ENCODE measurements at places on chromosomes 1 and 21.
A peak's percentile ranks its signal among the peaks of the same experiment; 100 is the strongest.

DNA sequence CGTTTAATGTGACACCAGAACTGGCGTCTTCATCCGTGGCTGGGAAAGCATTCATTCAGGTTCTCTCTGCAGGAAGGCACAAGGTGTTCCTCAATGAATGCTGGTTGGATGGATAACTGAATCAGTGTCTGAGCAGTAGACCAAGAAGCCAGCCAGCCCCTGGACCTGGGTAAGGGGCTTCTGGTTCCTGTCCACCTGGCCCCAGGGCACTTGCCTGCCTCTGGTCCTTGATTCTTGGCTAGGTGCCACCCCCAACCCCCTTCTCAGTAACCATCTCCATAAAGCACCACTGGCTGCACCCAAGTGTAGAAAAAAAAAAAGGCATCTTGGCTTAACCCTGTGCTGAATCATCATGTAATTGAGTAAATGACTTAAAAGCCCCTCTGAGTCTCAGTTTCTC, 59.1 kb downstream of the KCND3 start:
- no peak for DNase-seq

- DNase-seq = no peak
Observed at GRCh38 chr1:57026624-57027354, 61.0 kb upstream of the C8B start.

GRCh38 chr1:105934806-105935205, 1121.7 kb upstream of the PRMT6 start:
- no peak for DNase-seq

DNA sequence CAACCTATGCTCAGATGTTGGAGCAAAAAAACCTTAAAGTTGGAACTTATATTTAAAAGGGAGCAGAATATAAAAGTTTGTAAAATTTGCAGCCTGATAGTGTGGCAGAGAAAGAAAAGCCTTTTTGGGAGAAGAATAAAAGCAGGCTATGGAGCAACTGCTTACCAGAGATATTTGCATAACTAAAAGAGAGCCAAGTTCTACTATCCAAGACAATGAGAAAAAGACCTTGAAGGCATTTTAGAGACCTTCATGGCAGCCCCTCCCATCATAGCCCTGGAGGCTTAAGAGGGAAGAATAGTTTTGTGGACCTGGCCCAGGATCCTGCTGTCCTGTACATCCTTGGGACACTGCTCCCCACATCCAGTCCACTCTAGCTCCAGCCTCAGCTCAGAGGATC, 312.5 kb upstream of the ZRANB2 start:
- DNase-seq = no peak

DNA sequence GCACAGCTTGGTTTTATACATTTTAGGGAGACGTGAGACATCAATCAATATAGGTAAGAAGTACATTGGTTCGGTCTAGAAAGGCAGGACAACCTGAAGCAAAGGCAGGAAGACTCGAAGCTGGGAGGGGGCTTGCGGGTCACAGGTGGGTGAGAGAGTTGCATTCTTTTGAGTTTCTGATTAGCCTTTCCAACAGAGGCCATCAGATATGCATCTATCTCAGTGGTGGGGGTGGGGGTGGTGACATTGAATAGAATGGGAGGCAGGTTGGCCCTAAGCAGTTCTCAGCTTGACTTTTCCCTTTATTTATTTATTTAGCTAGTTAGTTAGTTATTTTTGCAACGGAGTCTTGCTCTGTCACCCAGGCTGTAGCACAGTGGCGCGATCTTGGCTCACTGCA, 85.6 kb downstream of the WDR4 start:
- DNase-seq = no peak

GRCh38 chr21:32184485-32184884, 94.4 kb downstream of the MIS18A start:
- no peak for DNase-seq

DNA sequence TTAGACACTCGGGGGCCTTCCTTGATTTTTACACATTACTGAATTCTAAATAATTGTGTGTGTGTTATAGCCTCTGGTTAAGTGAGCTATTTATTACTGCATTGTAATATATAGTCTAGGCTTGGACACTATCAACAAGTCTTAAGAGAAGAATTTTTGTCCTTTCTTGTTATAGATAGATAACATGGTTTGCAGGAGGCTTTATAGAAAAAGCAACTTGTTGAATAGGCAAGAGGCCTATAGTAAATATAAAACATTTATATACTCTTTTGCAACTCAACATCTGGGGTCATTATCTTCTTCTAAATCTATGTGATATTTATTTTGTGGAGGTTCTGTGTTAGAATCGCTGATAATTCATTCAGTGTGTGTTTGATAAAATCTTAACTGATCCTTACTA, 293.8 kb downstream of the NFIA start:
- DNase-seq = no peak

GRCh38 chr1:158146739-158147138, 34.0 kb upstream of the CD1D start:
- DNase-seq = no peak

GRCh38 chr1:106178791-106179190, 877.7 kb upstream of the PRMT6 start:
- DNase-seq = no peak

DNA sequence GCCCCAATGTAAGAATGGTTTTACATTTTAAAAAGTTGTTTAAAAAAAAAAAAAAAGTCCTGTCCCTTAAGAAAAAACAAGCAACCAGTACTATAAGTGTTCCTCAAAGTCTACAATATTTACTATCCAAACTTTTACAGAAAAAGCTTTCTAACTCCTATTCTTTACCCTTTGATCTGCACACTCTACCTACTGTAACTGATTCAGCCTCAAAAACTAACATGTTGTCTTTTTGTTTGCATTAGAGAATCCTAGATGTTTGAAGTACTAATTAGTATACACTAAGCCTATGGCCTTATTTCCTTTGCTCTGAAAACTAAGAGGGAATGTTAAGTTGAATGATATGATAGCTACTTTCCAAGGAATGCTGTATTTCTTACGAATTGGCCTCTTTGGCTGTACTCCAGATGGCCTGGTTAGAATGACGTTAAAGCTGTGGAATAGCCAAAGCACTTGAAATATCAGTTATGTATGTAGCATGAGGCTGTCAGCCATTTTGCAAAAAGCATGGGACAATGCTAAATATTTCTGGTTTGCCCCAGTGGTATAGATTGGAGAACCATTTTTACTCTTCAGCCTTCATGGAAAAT, 234.8 kb downstream of the GPR52 start:
- no peak for DNase-seq

- no peak for DNase-seq
Observed at GRCh38 chr1:50978144-50978851, 8.3 kb downstream of the CDKN2C start.

GRCh38 chr1:179082333-179082998, 596 bp downstream of the TOR3A start:
- no peak for DNase-seq

DNA sequence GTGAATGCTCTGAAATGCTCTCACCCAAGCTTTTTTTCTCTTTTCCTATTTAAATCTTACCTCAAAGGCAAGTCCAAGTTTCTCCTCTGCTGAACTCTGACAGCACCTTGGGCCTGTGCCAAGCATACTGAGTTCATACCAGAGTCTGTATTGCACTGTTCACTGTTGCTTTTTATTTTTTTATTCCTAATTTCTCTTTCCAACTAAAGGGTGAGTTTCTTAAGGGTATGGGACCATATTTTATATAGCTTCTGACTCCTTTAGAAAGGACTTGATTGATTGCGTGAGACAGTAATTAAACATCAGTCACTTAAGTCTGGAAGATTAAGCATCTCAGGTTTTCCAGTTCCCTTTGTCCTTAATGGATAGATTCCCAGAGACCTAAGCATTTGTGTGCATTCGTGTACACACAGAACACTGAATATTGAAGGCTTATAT, 69.9 kb downstream of the CACHD1 start:
- no peak for DNase-seq

DNA sequence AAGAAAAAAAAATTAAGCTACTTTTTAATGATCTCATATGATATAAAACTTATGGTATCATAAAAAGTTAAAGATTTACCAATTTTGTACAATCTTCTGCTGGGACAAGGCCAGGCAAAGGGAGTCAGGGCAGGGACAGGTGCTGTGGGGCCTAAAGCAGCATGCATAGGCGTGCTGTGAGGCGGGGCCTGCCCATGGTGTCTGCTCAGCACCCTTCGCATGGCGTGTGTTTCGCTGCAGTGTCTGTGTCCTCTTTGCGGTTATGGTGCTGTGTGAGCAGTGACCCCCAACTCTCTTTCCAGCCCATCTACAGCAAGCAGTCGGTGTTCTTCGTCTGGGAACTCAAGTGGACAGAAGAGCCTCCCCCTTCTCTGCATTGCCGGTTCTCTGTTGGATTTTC, 13.4 kb upstream of the PWP2 start:
- no peak for DNase-seq

DNA sequence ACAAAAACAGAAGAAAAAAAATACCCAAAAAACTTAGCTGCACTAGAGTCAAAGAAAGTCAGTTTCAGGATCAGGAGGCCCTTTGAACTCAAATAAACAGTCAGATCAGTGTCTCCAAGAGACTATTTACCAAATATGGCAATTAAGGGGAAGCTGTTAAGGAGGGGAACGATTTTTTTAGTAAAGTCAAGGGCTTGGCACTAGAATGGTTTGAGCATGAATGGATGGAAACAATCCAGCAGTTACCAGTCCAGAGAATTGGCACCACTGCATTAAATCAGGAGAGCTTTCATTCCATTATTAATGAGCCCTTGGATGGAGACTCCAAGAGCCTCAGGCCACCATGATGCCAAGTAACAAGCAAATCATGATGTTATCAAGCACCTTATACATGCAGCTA, 7.2 kb downstream of the TRAPPC3 start:
- no peak for DNase-seq

GRCh38 chr1:98962156-98962555, 42.5 kb downstream of the PLPPR5 start:
- no peak for DNase-seq

GRCh38 chr21:18148401-18148800, 96.2 kb upstream of the CHODL start:
- DNase-seq = no peak

DNA sequence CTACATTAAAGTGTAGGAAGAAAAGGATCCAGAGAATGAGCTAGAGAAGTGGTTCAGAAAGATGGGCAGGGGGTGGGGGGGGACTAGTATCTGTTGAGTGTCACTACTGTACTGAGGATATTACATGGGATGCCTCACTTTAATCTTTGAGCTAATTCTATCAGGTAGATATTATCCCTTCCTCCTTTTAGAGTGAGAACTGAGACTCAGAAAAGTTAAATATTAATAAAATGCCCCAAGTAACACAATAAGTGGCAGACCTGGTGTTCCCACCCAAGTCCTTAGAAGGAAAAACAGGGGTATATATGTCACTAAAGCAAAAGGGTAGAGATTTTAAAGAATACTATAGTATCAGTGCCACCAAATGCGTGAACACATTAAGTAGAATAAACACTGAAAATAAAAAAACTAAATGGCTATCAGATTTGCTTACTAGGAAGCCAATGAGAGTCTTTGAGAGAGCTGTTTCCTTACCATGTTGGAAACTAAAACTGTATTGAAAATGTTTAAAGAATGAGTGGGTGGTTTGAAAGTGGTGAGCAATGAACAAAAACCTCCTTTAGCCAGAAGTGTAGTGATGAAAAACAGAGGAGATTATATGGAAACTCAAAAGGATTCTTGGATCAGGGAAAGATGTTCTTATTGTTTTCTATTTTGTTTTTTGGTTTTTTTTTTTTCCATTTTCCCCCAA, 230.8 kb downstream of the BARHL2 start:
- DNase-seq = no peak

GRCh38 chr1:22611530-22611947, 24.9 kb upstream of the C1QA start:
- no peak for DNase-seq

DNA sequence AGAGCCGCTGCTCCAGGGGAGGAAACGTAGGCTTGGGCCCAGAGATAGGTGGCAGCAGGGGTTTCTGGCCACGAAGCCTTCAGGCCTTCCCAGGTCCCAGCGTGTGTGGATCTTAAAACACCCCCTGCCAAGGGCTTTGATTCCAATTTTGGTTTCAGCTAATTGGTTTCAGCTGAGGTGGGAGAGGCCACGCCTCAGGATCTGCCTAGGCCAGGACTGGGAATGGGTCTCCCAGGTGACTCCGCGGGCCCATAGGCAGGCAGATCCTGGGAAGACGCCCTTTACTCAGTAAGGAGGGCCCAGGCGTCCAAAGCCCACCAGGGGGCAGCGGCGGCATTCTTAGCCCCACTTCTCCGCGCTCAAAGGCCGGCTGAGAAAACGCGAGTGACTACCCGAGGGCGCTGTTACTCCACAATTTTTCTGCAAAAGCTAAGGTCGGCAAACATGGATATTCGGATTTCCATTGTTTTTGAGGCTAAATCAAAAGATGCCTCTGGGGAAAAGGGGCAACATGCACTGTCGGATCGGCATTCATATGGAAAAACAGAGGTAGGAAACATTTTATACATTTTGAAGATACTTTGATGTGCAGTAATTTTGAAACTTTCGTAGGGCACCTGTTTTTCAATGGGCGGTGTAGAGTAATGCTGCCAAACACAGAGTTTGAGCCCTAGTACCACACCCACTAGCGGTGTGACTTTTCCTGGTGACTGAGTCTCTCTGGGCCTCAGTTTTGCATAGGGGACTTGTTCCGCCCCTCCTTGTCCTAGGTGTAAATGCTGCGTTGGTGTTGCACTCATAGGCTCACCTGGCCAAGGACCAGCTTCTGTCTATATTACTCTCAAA, 31.8 kb upstream of the BCL10 start:
- DNase-seq = peak; percentile 28

DNA sequence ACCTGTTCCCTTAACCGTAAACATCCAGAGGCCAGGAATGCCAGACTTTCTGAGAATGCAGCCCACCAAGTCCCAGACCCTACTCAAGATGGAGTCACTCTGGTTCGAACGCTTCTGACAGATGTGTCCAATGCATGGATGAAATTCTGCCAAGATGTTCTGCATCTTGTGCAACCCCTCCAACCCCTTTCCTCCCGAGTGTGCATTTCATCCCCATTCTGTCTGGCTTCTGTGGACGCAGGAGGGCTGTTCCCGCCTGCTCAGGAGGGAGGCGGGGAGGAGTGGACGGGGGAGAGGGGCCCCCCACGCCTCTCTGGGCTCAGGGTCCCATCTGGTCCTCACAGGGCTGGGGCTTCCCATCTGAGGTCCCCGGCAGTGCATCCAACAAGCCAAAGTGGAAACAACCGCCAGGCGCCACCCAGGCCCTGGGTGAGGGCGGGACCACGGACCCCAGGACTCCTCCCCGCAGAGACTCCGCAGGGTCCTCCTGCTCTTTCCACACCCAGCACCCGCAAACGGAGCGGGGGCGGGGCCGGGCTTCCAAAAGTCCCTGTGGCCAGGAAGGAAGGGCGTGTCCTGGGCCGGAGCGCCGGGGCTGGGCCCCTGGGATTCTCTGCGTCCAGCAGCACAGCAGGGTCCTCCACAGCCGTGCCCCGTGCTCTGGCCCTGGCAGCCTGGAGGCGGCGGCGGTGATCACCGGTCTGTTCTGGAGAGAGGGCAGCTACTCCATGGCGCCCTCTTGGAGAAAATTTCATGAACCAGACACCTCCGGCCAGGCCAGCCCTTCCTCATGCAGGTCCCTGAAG, 27.8 kb upstream of the SUMO3 start:
- DNase-seq = no peak

- no peak for DNase-seq
Observed at GRCh38 chr21:45067462-45068285, 6.7 kb upstream of the ADARB1 start.

- no peak for DNase-seq
Observed at GRCh38 chr1:245420926-245421325, 266.1 kb downstream of the KIF26B start.

GRCh38 chr1:59223989-59224634, 72.8 kb upstream of the FGGY start:
- DNase-seq = no peak

All from stimulated activated CD8-positive, alpha-beta memory T cell treated with anti-CD3 and anti-CD28 coated beads, Interleukin-4, amount 100 ng/mL, for 1 hour (primary cell).